ENCODE measurements at places on chromosomes 2 and 18.

- peak; percentile 35 for DNase-seq
Observed at GRCh38 chr18:24627644-24628315, 167.3 kb downstream of the HRH4 start.

- no peak for DNase-seq
Observed at GRCh38 chr2:190158798-190159434, 96.4 kb upstream of the MSTN start.

- no peak for DNase-seq
Observed at GRCh38 chr18:10188971-10189810, 265.2 kb upstream of the APCDD1 start.

DNA sequence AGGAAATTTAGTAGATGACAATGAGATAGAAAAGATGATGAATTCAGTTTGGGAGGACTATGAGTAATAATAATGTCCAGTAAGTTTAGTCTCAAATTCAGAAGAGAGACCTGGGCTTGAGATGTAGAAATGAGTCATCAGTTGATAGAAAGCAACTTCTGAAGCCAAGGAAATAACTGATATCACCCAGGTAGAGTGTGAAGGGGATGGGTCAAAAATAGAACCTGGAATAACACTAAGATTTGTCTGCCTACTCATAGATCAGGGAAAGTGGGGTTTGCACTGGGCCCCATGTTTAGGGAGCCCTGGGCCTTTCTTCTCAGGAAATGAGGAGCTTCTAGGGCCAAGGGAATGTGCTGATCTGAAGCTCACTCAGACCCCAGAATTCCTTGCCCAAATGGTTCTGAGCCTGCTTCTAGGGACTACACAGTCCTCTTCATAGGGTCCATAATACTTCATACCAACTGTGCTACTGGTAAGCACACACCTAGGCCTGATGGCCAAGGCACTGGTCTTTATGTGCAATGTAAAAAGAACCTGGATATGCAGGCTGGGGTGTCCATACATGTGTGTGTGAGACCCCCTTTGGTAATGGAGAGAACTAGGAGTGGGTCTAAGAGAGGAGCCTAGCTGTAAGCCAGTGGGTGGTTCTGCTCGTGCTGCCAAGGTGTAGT lies 141.2 kb downstream of the IKZF2 start:
- DNase-seq, result no peak

- DNase-seq, result no peak
Observed at GRCh38 chr2:153891051-153891450, 19.3 kb downstream of the GALNT13 start.

GRCh38 chr2:159119652-159120257 lies 151.3 kb downstream of the TANC1 start:
- DNase-seq, result no peak

GRCh38 chr2:44777036-44777435 lies 164.5 kb upstream of the SIX3 start:
- no peak for DNase-seq

DNA sequence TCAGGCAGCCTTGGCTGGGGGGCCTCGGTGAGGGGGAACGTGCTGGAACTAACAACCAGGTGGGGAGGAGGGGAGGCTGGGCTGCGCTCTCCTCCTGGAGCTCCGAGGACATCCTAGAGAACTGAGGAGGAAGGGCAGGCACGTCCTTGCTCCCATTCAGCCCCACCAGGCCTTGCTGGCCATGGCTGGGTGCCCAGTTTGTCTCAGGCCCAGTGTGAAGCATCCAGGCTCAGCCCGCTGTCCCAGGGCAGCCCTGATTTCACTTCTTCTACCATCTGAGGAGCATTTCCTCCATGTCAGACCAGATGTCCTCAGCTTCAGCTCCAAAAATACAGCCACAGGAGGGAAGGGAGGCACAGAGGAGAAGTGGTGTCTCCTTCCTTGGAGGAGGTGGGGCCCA lies 125.4 kb downstream of the CELF4 start:
- DNase-seq, result no peak

- no peak for DNase-seq
Observed at GRCh38 chr18:9724797-9725585, 16.9 kb downstream of the RAB31 start.

DNA sequence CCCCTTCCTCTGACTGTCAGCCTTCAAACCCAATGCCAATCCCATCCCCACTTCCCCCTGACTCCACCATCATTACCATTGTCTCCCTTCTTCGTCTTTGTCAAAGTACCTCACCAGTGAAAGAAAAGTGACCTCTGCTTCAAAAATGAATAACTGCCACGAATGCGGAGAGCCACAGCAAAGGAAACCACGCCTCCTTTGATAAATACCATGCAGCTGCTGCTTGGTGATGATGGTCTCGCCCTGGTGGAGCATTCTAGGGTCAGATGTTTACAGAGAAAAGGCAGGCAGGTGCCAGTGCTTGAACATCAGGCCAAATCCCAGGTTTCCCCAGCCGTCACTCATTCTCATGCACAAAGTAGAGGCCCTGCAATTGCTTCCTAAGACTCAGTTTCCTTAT lies 162.2 kb downstream of the BCL11A start:
- DNase-seq, result no peak

DNA sequence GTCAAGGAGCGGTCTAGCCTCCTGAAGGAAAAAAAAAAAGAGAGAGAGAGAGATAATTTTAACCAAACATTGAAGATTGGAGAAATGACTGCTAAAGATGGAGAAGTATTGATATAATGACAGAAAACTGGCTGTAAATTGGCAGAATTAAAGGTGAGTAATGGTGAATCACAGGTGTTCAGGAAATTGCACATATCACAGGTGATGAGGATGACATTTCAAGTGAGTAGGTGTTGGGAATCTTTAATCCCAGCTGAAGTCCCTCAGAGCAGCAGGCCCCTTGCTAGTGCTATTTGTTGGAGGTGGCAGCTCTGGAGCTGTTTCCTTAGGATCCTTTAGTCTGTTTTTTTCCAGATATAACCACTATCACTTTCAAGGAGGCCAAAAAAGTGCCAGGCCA lies 678.4 kb upstream of the VRK2 start:
- DNase-seq, result no peak

- DNase-seq, result no peak
Observed at GRCh38 chr2:175393851-175394250, 212.3 kb upstream of the ATP5MC3 start.

DNA sequence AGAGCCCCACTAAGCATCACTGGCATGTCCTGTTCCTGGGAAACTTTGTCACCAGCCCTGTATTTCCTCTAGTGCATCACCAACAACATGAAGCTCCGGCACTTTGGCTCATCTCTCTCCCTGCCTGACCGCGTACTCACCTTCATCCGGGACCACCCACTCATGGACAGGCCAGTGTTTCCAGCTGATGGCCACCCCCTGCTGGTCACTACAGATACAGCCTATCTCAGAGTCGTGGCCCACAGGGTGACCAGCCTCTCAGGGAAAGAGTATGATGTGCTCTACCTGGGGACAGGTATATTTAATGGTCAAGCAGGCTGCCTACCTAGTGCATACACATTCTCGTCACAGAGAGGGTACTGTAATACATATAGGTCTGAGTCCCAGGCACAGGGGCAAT lies 21.0 kb downstream of the SEMA4F start:
- DNase-seq, result no peak

GRCh38 chr2:11988691-11989353 lies 242.4 kb downstream of the LPIN1 start:
- DNase-seq, result no peak

GRCh38 chr2:149221898-149222297 lies 108.5 kb upstream of the LYPD6 start:
- no peak for DNase-seq

DNA sequence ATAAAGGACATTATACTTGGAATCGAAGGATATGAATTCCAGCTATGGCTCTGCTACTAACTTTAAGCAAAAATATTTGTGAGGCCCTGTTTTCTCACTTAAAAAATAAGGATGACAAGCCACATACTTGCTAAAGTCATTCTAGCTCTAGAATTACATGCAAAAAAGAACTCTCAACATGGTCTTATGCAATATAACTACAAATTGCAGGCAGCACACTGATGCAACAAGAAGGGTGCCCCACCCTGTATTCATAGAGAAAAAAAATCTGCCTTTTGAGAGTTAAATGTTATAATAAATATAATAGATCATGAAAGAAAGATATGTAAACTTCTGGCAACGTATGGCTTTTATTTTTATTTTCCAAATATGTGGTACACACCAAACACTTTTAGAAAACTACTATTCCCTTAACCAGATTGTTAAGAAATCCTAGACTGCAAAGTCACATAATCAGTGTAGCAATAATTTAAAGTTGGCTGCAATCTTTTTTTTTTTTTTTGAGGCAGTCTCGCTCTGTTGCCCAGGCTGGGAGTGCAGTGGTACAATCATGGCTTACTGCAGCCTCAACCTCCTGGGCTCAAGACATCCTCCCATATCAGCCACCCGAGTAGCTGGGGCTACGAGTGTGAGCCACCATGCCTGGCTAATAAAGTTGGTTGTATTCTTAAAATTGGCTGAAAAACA lies 40.2 kb upstream of the WDSUB1 start:
- peak; percentile 8 for DNase-seq

GRCh38 chr2:33605056-33605455 lies 6.0 kb upstream of the FAM98A start:
- no peak for DNase-seq

DNA sequence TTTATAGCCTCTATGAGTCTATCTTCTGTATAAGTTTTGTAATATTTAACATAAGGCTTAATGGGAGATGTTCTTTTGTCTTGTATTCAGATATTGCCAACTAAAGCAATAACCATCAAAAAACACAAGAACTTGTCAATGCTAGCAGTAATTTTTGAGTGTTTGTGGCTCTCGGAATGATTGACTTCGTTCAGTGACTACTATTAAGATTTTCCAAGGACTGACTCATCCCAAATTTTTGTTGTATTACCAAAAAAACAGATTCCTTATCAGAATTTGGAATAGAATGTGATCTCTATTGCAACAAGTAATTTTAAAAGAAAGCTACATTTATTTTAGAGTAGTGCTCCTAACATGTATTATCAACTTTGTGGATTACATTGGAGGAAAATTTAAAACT lies 8.1 kb downstream of the NABP1 start:
- no peak for DNase-seq

- peak; percentile 35 for DNase-seq
Observed at GRCh38 chr2:207008105-207008990, 69.0 kb downstream of the CPO start.

GRCh38 chr2:209442939-209443338 lies 19.1 kb downstream of the MAP2 start:
- no peak for DNase-seq

DNA sequence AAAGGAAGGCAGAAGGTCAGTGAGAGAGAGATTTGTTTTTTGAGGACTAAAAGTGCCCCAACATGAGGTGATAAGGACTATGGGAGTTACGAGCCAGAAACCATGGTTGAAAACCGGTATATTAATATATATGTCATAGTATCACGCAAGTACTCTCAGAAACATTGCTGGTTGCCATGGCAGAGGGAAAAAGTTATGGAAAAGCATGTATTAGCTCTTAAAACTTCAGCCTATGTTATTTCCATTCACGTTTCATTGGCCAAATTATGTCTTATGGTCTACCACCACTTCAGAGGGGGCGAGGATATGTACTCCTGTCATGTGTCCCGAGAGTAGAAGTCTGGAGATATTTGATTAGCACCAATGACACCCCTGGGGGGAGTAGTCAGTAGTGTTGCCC lies 125.9 kb downstream of the LTBP1 start:
- DNase-seq, result no peak

DNA sequence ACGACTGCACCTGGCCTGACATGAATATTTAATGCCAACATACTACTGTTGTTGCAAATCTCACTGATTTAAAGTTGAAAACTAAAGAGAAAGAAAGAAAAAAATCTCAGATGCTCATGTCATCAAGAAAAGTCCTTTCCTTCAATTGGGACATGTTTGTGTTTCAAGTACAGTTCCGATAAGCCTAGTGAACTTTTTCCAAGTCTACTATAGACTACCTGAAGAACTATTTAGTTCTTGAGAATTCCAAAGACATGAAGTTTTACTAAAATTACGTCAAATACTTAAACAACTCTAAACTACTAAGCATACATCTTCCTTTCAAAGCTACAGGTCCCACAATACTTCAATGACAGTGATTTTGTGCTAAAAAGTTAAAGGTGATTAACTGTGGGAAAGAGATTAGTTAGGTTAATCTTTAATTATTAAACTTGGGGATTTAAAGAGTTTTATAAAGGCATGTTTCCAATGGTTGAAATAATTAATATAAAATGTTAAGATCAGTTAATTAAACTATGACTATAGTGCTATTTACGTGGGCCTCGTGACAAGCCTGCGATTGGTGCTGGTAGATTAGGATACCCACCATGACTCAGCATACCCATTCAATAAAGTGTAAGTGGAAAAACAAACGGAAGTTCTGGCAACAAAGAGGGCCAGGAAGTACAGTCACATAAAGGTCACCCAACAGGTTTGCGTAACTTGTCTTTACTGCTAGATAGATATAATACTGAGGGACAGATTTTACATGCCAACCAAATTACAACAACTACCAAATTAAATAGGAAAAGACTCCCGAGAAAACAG lies 55.5 kb downstream of the SEPTIN10 start:
- peak; percentile 83 for DNase-seq

GRCh38 chr2:40155728-40156127 lies 296.2 kb downstream of the SLC8A1 start:
- DNase-seq, result peak; percentile 50

DNA sequence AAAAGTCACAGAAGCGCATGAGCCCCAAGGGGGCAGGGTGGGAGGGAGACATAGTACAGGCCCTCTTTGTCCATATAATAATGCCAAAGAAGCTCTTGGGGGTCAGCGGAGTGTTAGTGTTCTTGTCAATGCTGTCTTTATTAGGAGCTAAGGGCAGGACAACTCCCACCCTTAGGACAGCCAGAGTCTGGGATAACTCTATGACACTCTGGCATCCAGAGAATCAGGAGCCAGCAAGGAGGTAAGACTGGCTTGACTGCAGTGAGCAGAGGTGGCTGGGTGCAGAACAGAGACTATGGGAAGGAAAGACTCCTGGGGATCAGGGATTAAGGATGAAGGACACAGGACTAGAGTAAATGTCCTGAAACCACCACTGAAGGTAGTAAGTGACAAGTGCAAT lies 19.0 kb upstream of the HNMT start:
- no peak for DNase-seq

DNA sequence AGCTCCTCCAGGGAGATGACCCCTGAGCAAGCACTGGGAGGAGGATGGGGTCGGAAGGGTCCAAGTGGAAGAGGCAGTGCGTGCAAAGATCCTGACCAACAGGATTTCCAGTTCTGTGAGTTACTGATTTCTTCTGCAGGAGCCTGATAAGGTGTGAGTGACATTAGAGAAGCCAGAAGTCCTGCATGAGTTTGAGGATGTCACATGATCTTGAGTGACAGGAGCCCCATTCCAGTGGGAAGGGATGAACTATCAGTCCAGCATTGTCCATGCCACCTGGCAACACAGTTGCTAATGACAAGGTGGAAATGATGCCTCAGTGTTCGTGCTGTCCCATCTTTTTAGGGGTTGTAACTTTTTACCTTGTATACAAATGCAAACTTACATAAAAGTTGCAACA lies 285.1 kb upstream of the HDAC4 start:
- DNase-seq, result no peak

- no peak for DNase-seq
Observed at GRCh38 chr2:203105996-203106395, 91.3 kb downstream of the NBEAL1 start.

- DNase-seq, result no peak
Observed at GRCh38 chr2:41498781-41499180, 549.0 kb upstream of the PKDCC start.

Data from HCEC 1CT (cell line).